H7 (cell line): ENCODE measurements at places on chromosomes 13 and 19.
A peak's percentile ranks its signal among the peaks of the same experiment; 100 is the strongest.

- peak; percentile 57 for DNase-seq
These were observed 1.8 kb downstream of the DACH1 start for GRCh38 chr13:71864986-71865873.

DNA sequence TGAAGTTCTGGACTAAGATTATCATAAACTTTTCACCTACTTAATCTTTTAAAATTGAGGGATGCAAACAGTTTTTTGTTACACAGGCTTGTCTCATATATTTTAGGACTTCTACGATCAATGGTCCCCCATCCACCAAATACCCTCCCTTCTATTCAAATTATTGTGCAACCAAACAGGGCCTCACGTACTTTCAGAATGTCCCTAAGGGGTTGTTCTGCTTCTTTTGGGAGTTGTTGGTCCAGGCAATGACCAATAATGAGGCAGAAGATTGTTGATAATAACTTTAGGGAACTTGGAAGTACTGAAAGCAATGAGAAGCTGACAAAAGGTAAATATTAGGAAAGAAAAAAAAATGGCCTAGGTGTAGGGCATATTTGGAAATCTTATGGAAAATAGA is 2.9 kb downstream of the DNAJC15 start:
- no peak for DNase-seq

GRCh38 chr19:28322945-28323344 is 890.0 kb downstream of the UQCRFS1 start:
- DNase-seq = no peak

GRCh38 chr13:36736119-36736726 is 62.4 kb downstream of the SERTM1 start:
- peak; percentile 38 for DNase-seq

- no peak for DNase-seq
These were observed 814 bp downstream of the S1PR2 start for GRCh38 chr19:10230173-10230860.

- no peak for DNase-seq
These were observed at the start of gene LILRA2 for GRCh38 chr19:54573330-54573872. TSS of gene LILRA2 (plus strand) at chr19:54573790. CDS start at chr19:54573879, 89 bp downstream.

GRCh38 chr19:55347442-55348009 is 7.0 kb downstream of the COX6B2 start:
- peak; percentile 65 for DNase-seq

DNA sequence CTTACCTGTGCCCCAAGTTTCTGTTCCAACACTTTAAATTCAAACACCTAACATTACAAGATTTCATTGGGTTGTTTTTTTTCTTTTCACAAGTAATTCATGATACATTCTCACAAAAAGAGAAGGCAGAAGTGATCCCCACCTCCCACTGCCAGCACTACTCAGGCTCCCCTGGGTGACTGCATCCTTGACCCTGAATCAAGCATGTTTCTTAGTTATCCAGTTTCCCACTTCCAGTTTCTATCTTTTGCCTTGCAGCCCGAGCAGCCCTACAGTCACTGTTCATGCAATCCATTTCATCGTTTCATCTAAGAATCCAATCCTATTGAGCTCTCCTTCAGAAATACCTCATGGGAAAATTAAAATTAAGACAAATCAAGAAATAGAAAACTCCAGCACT is 61.4 kb downstream of the RNASEH2B start:
- no peak for DNase-seq

GRCh38 chr13:29902632-29903305 is 52.4 kb upstream of the UBL3 start:
- no peak for DNase-seq
